ENCODE measurements at places on chromosomes 5 and 9. TPM values are rescaled to one million over a fixed set of nuclear protein-coding genes. Genes with fewer than 3 reads are reported as not detected.

- DNase-seq, result no peak
Observed at GRCh38 chr9:98379572-98379971, 124.1 kb upstream of the TBC1D2 start.

DNA sequence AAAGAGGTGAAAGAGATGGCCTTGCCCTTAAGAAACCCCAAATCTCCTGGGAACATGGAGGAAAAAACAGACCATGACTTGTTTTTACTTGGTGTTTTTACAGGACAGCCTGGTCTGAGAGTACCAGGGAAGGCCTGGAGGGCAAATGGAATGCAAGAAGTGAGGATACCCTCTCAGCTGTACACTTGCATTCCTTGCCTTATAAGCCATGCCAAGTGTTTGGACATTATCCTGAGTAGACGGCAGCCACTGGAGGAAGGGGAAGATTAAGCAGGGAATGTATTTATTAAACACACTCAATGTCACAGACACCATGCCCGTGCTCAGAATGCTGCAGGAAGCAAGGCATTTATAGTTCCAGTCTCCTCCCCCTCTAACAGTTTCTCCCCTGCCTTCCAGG, 581.4 kb downstream of the CDK5RAP2 start:
- DNase-seq, result no peak

Gene MYOZ3
- 0.27 TPM for total RNA-seq

DNA sequence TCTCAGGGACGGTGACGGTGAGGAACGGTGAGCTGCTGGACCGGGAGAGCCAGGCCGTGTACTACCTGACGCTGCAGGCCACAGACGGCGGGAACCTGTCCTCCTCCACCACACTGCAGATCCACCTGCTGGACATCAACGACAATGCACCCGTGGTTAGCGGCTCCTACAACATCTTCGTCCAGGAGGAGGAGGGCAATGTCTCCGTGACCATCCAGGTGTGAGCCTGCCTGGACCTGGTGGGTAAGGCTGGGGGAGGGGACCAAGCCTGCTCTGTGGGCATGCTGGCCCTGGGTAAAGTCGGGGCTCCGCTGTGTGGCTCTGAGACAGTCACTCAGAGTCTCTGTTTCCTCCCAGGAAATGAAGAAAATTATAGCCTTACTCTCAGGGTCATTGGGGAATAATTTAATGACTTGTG, 29.3 kb downstream of the CDHR2 start:
- peak; percentile 33 for DNase-seq

DNA sequence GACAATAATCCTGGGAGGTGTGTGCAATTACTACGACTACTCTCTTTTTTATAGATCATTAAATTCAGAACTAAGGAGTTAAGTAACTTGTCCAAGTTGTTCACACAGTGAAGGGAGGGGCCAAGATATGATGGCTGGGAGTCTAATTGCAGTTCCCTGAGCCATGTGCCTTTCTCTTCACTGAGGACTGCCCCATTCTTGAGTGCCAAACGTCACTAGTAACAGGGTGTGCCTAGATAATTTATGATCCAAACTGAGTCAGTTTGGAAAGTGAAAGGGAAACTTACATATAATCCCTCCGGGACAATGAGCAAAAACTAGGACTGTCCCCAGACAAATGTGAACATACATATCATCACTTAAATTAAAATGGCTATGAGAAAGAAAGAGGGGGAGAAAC, 20.2 kb downstream of the IL7R start:
- DNase-seq, result peak; percentile 24

- peak; percentile 96 for DNase-seq
Observed at GRCh38 chr5:177194268-177194667, 60.7 kb downstream of the NSD1 start.

Gene HABP4
- 19.5 TPM for total RNA-seq

- no peak for DNase-seq
Observed at GRCh38 chr5:133520062-133520461, 92.3 kb downstream of the FSTL4 start.

DNA sequence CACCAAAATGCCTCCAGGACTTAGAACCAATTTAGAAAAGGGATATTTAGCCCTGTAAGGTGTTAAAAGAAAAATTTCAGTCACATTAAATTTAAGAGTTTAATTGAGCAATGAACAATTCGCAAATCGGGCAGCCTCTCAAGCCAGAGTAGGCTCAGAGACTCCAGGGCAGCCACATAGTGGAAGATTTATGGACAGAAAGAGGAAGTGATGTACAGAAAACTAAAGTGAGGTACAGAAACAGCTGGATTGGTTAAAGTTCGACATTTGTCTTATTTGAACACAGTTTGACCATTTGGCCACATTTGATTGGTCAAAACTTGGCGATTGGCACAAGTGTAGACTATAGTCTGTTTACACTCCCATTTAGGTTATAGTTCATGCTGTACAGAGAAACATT, 525.9 kb upstream of the ZNF608 start:
- no peak for DNase-seq

Gene PRR7
- 9.9 TPM for total RNA-seq

DNA sequence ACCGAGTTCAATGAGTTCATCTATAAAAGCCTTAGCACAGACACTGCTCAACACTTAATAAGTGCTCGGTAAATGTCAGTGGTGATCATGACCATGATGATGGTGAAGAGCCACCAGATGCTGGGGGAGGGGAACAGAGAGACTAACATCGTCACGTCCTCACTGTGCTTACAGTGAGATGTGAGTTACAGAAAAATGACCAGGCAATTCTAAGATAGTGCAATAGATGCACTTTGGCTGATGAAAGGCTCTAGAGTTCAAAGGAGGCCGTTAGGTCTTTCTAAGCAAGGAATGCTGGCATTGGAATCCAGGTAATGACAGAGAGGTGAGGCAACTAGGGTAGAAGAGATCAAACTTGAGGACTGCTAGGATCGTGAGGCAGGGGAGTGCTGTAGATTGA, 36.7 kb downstream of the ARL15 start:
- no peak for DNase-seq

- no peak for DNase-seq
Observed at GRCh38 chr5:7848296-7848695, 2.6 kb downstream of the CFAP90 start.

Gene SLC25A2
- not detected for total RNA-seq

DNA sequence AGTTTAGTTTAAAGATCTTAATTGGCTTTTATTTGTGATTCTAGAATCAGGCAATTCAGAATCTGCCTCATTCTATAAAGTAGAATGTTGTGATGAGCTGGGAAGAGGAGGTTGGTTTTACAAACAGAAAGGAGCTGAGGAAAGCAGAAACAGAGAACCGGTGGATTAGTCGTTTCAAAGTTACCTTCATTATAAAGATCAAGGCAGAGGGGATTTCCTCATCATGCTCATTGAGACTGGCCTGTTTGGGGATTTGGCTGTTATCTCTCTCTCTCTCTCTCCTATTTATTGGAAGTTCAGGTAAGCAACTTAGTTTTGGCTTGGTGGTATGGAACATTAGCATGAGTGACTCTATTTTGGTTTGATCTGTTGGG, 134.0 kb downstream of the GCNT1 start:
- no peak for DNase-seq

DNA sequence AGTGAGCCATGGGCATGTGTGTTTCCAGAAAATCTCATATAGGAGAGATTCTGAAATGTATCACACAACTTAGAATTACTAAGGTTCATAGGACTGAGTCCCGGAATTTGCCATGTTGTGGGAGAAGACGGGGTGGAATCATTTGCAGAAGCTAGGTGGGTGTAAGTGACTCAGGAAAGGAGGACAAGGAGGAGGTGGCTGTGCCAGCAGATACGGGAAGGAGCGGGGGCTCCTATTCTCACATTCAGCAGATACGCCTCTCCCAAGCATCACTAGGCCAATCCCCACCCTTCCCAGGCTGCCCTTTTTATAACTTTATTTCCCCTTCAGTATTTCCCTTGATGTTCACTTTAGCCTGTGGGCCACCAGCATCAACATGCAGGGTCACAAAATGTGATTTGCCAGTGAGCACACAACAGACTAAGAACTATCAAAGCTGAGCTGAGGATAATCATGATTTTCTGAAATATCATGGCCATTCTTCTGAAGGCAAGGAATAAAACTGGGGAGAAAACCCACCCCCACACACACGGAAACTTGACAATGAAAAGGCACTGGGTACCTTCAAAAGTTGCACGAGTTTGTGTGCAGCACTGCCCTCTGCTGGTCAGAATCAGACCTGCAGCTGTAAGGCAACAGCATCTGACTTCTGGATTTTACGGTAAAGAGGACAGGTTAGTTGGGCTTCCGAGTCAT, 133.2 kb downstream of the MTX3 start:
- DNase-seq, result peak; percentile 36

DNA sequence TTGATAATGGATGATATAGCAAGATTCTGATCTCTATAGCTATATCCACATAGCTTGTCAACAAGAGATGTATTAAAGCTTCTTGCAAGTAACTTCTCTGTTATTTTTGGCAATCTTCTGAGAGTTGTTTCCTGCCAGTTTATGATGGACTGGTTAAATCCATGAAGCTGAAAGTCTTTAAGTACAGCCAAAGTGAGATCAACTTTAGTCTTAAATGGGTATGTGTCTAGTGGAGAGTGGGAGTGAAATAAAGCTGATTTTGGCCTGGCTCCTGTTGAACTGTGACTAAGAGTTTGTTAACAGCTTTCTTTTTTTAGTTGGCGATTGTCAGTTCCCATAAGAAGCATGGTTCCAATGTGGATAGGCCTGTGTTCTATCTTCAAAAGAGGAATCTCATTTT, 350.9 kb upstream of the PCSK5 start:
- DNase-seq, result no peak

Gene SLC46A2
- not detected for total RNA-seq

GRCh38 chr5:125660231-125660895, 762.8 kb upstream of the GRAMD2B start:
- no peak for DNase-seq

DNA sequence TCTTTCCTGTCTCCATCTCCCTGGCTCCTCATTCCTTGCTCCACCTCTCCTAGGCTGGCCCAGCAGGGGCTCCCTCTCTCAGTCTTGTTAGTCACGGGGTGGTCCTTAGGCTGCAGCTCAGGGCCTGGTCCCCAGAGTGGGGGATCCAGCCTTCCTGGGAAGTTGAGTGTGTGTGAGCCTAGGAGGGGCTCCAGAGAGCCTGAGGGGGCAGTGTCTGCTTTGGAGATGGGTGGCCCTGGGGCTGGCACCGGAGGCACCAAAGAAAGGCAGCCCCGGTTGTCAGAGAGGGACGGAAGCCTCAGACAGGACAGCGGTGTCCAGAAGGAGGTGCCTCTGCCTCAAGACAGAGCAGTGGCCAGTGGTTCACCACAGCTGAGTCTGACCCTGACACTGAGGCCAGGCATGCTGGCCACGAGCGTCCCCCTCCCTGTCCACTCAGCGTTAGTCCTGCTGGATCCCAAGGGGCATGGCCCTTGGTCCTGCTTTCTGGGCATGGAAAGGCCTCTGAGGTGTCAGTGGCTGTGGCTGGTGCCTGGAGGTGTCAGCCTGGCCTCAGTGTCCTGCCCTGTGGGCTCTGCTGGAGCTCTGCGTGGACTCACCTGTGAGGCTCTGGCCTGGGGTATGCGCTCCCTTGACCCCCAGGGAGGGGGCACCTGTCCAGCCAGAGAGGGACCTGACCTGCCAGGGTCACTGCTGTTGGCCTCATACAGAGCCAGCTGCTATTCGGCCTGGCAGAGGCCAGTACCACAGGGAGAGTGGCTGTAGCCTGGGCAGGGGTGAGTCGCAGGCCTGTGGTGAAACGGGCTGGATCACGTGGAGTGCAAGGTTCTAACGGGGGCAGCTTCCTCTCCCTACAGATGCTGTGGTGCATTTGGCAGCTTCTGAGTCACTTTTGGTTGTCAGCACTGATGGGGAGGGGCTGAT, 130.6 kb downstream of the CACNA1B start:
- DNase-seq, result no peak

DNA sequence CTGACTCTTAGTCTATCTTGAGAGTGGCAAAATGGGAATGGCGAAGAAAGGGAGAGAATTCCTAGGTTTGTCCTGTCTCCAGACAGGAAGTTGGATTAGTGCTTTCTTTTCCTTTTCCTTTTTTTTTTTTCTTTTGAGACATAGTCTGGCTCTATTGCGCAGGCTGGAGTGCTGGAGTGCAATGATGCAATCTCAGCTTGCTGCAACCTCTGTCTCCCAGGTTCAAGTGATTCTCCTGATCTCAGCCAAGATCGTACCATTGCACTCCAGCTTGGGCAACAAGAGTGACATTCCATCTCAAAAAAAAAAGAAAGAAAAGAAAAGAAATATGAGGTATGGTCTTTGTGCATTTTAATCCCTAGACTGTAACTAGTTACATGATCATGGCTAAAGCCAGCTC, 12.6 kb upstream of the KIF27 start:
- DNase-seq, result no peak

DNA sequence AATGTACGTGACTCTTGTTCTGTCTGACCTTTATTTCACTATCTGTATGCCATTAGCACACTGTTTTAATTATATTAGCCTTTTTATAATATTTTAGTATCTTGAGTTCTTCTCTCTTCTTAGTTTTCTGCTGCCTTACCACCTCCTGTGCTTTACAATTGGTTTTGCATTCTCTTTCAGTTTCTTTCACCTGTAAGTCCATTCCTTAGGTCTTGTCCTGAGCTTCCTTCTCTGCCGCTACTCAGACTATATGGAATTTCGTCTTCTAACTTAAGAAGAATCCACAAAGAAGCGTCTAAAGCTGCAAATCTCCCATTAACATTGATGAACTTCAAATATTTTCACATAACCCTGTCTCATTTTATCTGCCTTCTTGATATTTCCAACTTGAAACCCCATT, 642.9 kb downstream of the MAT2B start:
- DNase-seq, result no peak

Gene SUSD1
- total RNA-seq, result 3.6 TPM

DNA sequence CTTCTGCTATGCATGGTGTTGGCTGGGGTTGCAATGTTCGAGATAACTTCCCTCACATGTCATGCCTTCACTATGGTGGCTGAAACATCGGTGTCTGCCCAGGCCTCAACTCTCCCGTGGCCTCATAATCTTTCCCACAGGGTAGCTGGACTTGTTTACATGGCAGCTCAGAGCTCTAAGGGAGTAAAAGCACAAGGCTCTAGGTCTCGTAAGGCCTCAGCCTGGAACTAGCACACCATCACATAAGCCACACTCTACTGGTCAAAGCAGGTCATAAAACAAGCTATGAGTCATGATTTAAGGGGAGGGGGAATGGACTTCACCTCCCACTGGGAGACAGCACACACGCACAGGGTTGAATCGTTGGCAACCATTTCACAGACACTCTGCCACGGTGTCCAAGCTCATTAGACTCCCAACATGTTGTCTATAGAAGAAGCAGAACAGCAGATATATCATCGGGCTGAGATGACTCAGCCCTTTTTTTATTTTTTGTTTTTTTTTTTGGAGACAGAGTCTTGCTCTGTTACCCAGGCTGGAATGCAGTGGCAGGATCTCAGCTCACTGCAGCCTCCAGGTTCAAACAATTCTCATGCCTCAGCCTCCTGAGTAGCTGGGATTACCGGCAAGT, 66.8 kb upstream of the IL17B start:
- DNase-seq, result peak; percentile 100

Gene CTNND2
- not detected for total RNA-seq

Gene TOR4A
- total RNA-seq, result 61.6 TPM

Gene MEIKIN
- total RNA-seq, result not detected

GRCh38 chr9:119218293-119218692, 150.9 kb downstream of the BRINP1 start:
- no peak for DNase-seq

Measured in HFFc6 (cell line).